ENCODE measurements at places on chromosomes 12 and 14.

- DNase-seq: no peak
Measured at GRCh38 chr14:35988972-35989690, 163.0 kb downstream of the BRMS1L start.

DNA sequence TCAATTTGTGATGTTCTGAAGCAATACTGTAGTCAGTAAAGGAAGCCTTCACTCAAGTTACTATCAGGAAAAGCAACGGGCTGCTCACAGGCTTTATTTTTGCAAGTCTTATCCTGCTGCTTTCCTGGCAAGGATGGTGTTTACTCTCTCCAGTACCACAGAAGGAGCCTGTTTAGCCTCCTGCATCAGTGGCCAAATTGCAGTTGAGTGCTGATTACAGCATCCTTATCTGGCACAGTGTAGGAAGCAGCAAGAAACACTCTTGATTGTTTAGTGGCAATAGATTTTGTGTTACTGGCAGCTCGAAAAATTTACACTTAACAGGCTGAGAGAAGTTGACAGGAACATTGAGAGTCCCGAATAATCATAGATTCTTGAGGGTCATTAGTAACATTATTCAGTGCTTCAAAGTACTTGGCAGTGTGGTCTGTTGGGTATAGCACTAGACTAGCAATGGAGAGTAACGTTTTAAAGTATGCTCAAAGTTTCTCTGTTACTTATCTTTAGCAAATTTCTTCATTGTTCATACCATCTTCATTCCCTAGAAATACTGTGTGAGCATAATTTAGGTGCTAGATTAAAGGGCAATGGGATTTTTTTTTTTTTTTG is 11.7 kb downstream of the TULP3 start:
- DNase-seq: no peak

- DNase-seq: no peak
Measured at GRCh38 chr12:116037941-116038837, 239.3 kb downstream of the MED13L start.

- DNase-seq: no peak
Measured at GRCh38 chr14:51889851-51890250, 29.4 kb downstream of the GNG2 start.

DNA sequence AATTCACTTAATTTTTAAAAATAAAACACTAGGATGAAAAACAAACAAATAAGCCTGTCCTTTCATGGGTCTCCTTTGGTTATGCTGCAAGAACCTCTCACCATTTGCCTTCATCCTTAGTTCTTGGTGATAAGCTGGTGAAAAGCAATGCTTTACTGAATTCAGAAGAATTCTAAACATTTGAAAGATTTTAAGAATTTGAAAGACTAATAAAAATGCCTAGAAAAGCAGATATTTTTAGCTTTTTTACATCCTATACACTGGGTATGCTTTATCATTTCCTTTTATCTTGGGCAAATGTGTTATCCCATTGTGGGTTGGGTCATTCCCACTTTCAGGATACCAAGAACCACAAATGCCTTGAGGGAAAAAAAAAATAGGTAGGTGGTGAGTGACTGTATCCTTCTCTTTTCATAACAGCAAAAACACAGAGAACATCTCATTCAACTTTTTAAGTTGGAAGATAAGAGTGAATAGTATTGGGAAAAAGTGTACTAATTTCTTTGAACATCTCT is 197.1 kb upstream of the ABCD2 start:
- DNase-seq: no peak

DNA sequence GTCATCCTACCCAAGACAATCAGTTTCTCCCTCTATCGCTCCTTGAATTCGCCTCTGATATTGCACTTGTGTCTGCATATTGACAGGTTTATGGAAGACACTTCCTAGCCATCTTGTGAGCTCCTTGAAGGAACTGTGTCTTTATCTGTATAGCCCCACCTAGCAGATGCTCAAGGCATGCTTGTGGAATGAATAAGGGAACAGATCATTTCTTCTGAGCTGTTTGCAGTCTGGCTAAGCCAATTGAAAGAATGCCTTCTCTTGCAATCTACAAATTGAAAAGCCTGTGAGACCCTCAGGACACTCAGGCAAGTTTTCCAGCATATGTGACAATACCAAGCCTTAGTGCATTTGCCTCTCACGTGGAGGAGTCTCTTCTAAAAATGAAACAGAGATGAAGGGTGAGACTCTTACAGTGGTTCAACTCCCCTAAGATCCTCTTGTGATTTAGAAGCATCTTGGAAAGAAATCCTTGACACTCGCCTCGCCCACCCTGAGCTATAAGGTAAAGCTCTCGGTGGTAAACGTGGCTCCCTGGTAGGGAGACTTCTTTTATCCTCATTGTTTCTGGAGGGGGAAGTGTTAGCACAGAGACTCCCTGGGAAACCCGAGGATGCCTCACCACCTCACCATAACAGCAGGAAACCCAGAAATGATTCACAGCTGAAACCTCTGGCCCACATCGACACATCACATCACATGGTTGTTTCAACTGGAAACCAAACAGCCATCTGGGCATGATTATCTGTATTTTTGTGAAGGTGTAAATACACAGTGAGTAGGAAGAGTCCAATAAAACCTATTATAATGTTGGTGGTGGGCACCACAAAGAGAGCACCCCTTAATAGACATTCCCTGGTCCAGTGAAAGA is 112.3 kb upstream of the BCL2L14 start:
- peak; percentile 79 for DNase-seq

- DNase-seq: no peak
Measured at GRCh38 chr14:101963052-101963451, 1.3 kb upstream of the DYNC1H1 start.

GRCh38 chr14:56648508-56649301 is 69.1 kb downstream of the TMEM260 start:
- DNase-seq: no peak

GRCh38 chr12:9897535-9897934 is 16.2 kb downstream of the KLRF2 start:
- DNase-seq: no peak

- DNase-seq: no peak
Measured at GRCh38 chr14:64685371-64686281, 18.6 kb upstream of the PLEKHG3 start.

DNA sequence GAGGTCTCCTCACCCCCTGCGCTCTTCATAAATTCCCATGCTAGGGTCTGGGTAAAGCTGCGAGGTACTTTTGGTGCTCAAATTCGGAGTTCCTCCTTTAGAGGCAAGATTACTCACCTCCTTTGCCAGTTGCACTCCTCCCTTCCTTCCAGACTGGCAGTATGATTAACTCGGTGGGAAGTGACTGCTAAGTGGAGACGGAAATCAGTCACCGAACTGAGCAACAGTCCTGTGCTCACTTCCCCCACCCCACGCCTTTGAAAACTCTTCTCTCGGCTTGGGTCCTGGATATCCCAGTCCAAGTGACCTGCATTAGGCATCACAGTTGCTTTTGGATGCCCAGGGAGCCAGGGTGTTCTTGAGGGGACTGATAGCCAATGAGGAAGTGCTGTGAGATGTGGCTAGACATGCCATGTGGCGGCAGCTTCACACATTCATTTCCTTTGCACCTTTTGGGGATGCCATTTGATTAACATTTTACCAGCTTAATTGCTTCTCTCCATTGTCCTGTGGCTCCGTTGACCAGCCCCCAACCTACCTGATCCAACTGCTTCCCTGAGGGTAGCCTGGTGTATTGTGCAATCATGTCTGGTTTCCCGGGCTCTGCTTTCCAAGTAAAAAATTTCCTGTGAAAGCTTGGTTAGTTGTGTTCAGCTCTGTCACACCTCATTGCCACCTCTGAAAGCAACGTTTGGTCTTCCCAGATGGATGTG is 840 bp downstream of the PNP start:
- DNase-seq: peak; percentile 60
